Omental fat pad (tissue), 4 donors: ENCODE measurements at places on chromosomes 4 and X.

GRCh38 chr4:73417342-73417741, 13.3 kb downstream of the ALB start:
- no peak for DNase-seq

DNA sequence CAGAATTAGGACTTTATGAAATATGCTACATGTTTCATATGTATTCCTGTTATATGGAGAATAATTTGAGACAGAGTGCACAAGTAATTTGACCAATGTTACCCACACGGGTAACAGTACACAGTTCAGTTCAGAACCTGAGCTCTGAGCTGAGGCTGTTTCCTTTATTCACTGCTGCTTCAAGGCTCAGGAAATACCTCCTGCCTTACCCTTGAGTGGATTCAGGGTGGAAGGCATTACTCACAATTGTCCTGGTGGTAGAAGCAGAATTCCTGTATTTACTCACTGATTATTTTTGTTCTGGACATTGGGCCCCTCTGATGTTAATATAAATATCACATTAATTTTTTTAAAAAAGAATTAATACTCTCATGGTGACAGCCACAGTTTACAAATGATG, 73.5 kb upstream of the CAMK2D start:
- no peak for DNase-seq

DNA sequence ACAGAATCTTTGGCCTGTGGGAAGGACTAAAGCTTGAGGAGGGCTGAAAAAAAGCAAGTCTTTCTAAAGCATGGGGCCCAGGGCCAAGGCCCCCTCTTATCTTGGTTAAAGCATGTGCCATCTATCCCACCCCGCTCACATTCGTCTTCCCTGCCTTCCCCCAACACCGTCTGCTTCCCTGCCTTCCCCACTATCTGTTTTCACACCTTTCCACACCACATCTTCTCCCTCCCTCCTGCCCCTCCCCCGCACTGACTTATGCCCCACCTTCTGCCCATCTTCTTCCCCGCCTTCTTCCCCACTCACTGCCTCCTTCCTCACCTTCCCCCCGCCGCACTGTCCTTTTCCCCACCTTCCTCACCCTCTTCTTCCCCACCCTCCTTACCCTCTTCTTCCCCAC, 890 bp upstream of the NAP1L5 start:
- no peak for DNase-seq

DNA sequence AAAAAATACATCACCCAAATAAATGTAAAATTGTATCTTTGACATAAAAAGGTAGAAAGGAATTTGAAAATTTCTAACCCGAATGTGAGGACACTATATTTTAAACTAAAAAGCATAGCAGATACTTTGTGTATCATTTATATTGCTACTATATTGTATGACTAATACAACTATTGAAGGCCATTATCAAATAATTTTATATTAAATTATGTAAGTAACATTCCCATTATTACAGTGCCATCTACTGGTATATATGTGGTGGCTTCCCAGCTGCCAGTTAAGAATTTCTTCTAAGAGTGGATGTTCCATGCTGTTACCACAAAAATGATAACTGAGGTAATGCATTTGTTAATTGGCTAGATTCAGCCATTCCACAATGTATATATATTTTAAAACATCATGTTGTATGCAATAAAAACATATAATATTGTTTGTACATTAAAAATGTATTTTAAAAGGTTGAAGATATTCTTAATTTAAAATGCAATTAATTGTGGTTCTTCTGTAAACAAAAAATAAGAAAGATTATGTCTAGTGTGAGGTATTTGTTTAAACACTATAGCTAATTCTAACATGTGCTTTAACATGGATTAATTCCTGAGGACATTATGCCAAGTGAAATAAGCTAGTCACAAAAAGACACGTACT, 65.3 kb downstream of the EGF start:
- no peak for DNase-seq

DNA sequence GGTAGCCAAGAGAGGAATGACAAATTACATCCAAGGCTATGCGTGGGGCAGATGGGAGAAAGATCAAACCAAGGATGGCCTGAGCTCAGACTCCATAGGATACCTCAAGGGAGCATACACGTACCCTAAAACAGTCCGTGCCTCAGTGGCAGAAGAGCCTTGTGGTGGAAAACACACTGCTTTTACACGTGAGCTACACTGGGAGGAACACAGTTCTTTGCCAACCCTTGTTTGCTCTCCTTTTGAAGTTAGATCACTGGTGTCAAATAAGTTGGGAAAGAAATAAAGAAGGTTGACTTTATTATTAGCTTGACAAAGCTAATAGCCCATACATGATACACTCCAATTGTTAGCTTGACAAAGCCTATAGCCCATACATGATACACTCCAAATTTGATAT, 141.9 kb downstream of the MGST2 start:
- DNase-seq, result no peak

DNA sequence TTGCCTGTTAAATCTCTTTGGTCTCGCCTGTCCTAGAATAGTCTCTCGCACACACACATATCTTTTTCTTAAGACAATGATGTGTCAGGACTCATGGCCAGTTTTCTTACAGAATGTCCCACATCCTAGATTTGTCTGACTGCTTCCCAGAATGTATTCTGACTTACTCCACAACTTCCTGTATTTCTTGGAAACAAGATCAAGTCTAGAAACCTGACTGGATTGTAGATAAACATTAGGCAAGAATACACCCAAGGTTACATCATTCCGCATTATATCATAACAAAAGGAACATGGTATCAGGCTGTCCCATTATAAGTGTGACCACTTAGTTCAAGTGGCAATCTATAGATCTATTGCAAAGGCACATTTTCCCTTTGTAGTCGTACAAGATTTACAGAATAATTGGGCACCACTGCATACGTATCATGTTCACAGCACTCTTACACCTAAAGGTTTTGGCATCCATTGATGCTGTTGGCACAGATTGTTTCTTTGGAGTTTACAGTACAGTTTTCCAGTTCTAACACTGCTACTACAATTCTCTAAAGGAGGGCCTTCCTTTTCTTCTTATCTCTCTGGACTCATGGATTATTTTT, 56.4 kb downstream of the FBXW7 start:
- DNase-seq, result no peak

- no peak for DNase-seq
Measured at GRCh38 chrX:16946971-16947562, 609 bp downstream of the REPS2 start.

- DNase-seq, result no peak
Measured at GRCh38 chr4:176137631-176138030, 57.8 kb downstream of the SPATA4 start.

DNA sequence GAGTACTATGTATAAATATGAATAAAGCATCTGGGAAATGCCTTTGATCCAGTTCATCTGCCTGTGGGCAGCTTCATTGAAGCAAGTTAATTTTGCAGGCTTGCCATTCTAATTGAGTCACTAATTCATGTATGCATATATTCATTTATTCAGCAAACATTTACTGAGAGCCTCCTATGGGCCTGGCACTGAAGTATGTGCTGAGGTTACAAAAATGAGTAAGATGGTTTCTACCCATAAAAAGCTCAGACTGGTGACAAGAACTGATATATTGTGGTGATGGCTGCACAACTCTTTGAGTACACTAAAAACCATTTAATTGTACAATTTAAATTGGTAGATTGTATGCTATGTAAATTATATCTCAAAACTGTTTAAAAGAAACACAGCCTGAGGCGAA, 1.1 kb upstream of the MRPL1 start:
- DNase-seq, result no peak

- DNase-seq, result no peak
Measured at GRCh38 chr4:181793096-181793495, 450.1 kb upstream of the TENM3 start.

GRCh38 chrX:47658684-47659420, at the start of gene UXT:
UXT (minus strand) TSS chrX:47659180; CDS start chrX:47658927, 253 bp downstream.
- DNase-seq, result peak; percentile 78

GRCh38 chr4:14800977-14801376, 201.3 kb upstream of the CPEB2 start:
- no peak for DNase-seq

- DNase-seq, result no peak
Measured at GRCh38 chr4:145177511-145177905, 2.9 kb downstream of the OTUD4 start.

DNA sequence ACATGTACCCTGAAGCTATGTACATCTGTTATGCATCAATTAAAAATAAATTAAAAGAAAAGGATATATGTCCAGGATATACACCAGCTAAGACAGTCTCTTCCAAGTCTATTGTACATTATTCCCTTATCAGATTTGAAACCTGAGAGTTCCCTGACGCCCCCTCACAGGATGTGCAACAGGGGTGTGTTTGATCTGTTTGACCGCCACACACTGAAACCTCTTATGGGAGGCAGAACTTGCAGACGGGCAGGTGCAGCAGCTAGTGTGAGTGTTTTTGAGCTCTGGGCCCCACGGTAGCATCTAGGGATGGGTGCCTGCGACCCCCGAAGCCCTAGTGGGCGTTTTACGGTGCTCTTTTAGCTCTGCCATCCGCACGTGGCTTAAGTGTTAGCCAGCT, 4.7 kb downstream of the XG start:
- DNase-seq, result no peak

DNA sequence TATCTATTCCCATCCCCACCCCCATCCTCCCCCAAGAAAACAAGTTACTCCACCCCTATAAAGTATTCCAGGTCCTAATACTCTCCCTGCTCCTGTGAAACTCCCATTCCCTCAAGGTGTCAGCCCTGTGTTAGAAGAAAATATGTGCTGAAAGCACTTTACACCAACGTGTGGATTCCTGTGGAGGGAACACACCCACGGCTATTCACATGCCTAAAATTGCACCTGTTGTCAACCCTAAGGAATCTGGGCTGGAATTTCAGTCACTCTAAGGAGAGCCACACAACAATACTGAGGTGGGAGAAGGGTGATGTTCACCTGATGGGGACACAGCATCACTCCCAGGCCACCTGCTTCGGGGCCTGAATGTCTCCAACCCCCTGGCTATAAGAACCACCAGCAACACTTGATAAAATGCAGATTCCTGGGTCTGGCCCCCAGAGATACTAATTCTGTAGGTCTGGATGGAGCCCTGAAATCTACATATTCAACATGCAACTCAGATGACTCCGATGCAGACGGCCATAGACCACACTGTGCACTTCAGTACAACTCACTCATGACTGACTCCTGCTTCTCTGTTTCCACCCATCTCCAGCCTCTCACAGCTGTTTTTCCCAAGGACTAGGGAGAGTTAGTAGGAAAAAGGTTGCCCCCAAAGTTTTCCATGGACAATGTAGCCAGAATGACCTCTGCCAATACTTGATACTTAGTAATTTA, 15.8 kb downstream of the SCD5 start:
- DNase-seq, result no peak

GRCh38 chr4:139053909-139054308, 38.3 kb downstream of the NOCT start:
- no peak for DNase-seq

DNA sequence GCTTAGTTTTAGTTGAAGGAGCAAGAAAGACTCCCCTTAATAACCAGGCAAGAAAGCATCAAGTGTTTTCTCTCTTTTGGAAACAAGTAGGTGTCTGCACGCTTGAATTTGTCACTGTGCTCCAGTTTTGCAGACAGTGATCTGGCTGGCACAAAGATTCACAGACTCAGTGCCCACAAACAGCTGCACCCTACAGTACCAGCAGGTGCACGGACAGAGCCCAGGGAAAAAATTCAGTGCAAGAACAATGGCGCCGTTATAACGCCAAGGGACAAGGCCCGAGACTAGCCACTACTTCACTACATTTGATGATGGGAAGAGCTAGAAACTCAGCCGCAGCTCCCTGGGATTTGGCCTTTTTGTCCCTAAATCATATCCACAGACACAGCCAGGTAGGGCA, 56.0 kb downstream of the ZNF827 start:
- no peak for DNase-seq

- DNase-seq, result no peak
Measured at GRCh38 chr4:159305129-159305528, 202.2 kb downstream of the RAPGEF2 start.

DNA sequence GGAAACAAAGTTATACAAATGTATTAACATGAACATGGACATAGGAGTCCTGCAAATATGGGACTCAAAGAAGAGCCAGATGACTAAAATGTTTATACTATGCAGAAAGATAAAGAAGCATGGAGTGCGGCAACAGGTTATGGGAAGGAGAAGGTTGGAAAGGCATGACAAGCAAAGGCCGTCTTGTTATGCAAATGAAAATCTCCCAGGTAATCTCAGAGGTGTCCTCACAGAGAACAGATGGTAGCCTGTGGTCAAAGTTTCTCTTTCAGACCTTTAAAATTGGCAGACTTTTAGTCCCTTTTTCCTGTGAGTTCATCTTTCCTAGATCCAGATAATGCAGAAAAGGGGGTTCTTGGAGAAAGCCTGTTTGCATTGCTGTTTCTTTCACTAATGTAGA, 116.4 kb upstream of the BEND4 start:
- no peak for DNase-seq

GRCh38 chrX:69323786-69324720, 158.8 kb upstream of the PJA1 start:
- no peak for DNase-seq

- no peak for DNase-seq
Measured at GRCh38 chrX:128518508-128518907, 466.3 kb upstream of the ACTRT1 start.

DNA sequence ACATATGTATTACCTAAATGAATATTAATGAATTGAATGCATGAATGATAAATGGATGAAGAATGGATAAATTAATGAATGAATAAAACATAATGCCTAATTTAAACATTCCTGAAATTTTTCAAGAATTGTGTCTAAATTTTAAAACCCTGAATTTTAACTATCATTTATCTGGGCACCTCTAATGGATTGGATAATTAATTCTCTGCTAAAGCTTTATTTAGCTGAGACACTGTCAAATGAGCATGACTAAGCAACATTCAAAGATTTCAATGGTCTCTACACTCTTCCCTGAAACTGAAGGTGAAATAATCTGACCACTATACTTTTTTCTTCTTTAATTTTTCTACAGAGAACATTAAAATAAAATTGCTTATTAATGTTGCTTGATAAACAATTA, 1197.7 kb downstream of the C4orf33 start:
- no peak for DNase-seq

GRCh38 chrX:12946838-12947544, 27.9 kb upstream of the TMSB4X start:
- peak; percentile 44 for DNase-seq

DNA sequence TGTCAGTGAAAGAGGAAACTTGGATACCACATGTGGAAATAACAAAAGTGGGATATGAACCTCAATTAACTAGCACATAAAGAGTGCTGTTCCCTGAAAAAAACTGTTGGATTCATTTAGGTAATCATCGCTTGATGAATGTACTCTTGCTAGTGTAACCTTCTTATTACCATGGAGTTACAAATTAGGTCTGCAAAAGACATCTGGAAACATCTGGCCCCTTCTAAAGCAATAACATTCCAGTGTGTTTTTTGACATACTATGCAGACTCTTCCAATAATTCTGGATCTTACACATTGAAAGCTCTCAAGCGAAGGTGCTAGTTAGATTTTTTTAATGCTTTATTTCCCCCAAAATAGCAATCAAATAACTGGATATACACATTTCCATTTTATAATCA, 134.6 kb downstream of the ATP10D start:
- DNase-seq, result no peak

GRCh38 chr4:110041735-110042134, 129.1 kb downstream of the EGF start:
- no peak for DNase-seq
